ENCODE measurements at places on chromosomes 3 and 15. TPM values are rescaled to one million over a fixed set of nuclear protein-coding genes. Genes with fewer than 3 reads are reported as not detected.

The INO80 gene
- total RNA-seq: 33.1 TPM

The KBTBD12 gene
- not detected for total RNA-seq

The BNC1 gene
- not detected for total RNA-seq

The C2CD4B gene
- 0.58 TPM for total RNA-seq

The OR4M2 gene
- not detected for total RNA-seq

The GPR27 gene
- total RNA-seq: 1.0 TPM

The DUOXA2 gene
- total RNA-seq: not detected

The SERPINI1 gene
- total RNA-seq: 0.49 TPM

The GOLGA8M gene
- total RNA-seq: 0.54 TPM

The RTP1 gene
- total RNA-seq: not detected

The ST8SIA2 gene
- not detected for total RNA-seq

Measured in activated CD4-positive, alpha-beta T cell treated with anti-CD3 and anti-CD28 coated beads, Interleukin-2, amount 10 ng/mL, durations not matched to agents 24 days and 14 days (primary cell).